ENCODE measurements at places on chromosomes 3 and 15. TPM values are rescaled to one million over a fixed set of nuclear protein-coding genes. Genes with fewer than 3 reads are reported as not detected.

GRCh38 chr3:41331041-41331440, 131.7 kb downstream of the CTNNB1 start:
- no peaks in the 10 kb centered on the region for H3K27me3 ChIP-seq
- DNase-seq: no peak
- H3K36me3 ChIP-seq: no peaks in the 10 kb centered on the region
- no peak overlapping the region for H3K27ac ChIP-seq

- H3K27ac ChIP-seq: no peak overlapping the region
- H3K27me3 ChIP-seq: no peaks in the 10 kb centered on the region
- H3K4me1 ChIP-seq: peaks cover 3% of the 10 kb centered on the region
- DNase-seq: no peak
- no peak overlapping the region for H3K4me3 ChIP-seq
- H3K36me3 ChIP-seq: no peaks in the 10 kb centered on the region
Observed at GRCh38 chr3:25854635-25855034, 64.7 kb downstream of the OXSM start.

GRCh38 chr3:12974334-12974733, 98.9 kb downstream of the IQSEC1 start:
- H3K4me1 ChIP-seq: peaks cover 18% of the 10 kb centered on the region
- no peaks in the 10 kb centered on the region for H3K27me3 ChIP-seq
- H3K36me3 ChIP-seq: no peaks in the 10 kb centered on the region
- DNase-seq: no peak
- H3K4me3 ChIP-seq: no peak overlapping the region

DGKG gene
- total RNA-seq: 0.39 TPM
